ENCODE measurements at places on chromosomes 6 and 20. TPM values are rescaled to one million over a fixed set of nuclear protein-coding genes. Genes with fewer than 3 reads are reported as not detected.

DNA sequence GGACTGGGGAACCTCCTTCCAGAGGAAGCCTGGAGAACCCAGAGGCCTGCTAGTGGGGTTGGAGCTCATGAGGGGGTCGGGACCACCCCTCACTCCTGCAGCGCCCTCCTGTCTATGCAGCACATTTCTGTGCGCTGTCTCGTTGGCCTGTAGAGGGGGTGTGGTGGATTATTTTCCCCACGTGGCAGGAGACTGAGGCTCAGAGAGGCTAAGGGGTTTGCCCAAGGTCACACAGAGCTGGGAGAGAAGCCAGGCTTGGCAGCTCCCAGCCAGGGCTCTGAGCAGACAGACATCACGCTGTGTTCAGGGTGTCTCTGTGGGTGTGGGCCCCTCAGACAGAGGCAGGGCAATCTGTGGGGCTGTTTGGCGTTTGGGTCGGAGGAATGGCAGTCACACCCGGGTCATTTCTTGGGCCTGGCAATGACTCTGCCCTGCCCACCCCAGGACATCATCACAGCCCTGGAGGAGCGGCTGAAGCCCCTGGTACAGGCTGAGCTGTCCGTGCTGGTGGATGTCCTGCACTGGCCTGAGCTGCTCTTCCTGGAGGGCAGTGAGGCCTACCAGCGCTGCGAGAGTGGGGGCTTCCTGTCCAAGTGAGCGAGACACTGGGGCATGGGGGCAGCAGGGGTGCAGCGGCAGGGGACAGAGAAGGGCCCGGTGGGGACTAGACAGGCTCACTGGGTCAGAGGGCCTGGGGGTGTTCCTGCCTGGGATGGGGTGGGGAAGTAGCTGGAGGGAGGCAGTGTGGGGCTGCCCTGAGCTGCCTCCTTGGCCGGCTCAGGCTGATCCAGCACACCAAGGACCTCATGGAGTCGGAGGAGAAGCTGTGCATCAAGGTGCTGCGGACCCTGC lies 27.7 kb downstream of the UQCC2 start:
- no peak for DNase-seq

DNA sequence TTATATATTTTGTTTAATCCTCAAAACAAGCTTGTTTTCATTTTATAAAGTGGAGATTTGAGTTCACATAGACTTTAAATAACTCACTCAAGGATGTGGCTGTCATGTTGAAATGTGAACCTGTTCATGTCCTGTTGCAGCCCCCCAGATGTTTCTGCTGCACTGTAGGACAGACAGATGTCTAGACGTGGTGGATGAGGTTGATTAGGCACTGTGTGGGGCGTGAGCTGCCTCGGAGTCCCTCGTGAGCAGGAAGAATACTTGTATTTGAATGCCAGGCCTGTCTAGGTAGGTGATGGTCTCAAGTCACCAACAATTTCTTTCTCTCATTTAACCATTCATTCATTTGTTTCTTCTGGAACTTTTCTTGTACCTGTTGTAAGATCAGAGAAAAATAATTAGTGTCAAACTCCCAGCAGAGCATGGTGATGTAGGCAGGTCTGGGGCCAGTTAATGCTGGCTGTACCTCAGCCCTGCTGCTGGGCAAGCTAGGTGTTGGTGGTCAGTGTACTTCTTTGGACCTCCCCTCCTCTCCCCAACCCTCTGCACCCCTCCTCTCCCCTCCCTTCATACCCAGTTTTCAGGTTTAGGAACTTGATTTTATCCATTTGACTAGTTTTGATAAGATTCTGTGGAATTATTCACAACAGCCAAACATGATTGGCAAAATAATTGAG lies 34.0 kb downstream of the AFDN start:
- DNase-seq = no peak

DNA sequence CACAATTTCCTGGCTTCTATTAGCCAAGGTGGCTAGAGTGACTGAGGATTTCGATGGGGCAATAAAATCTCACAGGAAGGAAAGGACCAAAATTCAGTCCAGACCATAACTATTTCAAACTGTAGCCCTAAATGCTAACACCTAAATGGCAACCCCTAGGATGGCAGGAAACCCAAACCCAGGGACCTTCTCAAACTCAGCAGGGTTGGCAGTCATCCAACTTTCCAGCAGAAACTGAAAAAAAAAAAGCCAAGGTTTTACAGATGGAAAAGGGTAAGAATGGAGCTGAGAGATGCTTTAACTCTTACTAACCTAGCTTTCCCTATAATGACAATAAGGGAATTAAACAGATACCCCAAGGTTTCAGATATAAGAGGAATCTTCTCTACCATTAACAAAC lies 10.5 kb downstream of the IBTK start:
- no peak for DNase-seq

GRCh38 chr6:44009425-44010321 lies 117.6 kb downstream of the MRPL14 start:
- DNase-seq = no peak

DNA sequence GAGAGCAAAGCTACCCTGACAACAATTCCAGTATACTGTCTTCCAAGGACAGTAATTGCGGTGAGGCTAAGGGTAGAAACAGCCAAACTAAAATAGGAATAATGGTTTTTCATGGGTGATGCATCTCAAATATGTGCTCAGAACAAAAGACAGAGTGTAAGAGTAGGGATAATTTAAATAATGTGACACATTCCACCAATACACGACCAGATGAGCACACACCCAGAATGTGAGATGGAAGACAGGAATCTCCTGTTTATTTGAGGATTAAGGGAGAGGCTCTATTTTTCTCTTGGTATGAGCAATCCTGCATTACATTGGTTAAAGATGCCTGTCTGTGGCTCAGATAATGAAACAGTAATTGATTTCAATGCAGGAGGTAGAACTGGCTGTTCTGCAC lies 292.9 kb upstream of the ZFP64 start:
- no peak for DNase-seq

GRCh38 chr6:130020073-130020906 lies 1.9 kb downstream of the L3MBTL3 start:
- peak; percentile 26 for DNase-seq

DNA sequence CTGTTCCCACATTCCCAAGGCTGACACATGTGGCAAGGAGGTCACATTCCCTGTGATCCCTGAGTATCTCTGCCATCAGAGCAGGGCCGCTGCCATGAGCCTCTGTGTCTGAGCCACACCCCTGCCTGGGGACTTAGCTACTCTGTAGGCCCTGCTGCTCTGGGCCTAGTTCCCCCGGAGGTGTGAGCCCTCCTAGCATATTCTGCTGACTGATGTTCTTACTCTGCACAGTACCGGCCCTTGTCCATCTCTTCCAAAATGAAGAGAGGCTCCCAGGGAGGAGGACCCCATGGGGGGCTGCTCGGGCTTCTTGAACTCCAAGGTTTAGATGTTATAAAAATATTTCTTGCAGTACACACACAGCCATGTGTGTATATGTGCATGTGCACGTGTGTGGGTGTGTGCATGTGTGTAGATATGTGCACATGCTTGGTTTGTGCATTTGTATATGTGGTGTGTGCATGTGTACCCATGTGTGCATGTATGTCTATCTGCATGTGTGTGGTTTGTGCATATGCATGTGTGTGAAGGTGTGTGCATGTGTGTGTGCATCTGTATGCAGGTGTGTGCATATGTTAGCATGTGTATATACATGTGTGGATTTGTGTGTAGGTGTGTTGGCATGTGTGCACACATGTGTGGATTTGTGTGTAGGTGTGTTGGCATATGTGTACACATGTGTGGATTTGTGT lies 101.2 kb downstream of the ERMARD start:
- no peak for DNase-seq

- DNase-seq = no peak
Measured at GRCh38 chr6:33710296-33711121, 991 bp downstream of the UQCC2 start.

GRCh38 chr20:39025883-39026282 lies 63.7 kb downstream of the DHX35 start:
- DNase-seq = no peak

DNA sequence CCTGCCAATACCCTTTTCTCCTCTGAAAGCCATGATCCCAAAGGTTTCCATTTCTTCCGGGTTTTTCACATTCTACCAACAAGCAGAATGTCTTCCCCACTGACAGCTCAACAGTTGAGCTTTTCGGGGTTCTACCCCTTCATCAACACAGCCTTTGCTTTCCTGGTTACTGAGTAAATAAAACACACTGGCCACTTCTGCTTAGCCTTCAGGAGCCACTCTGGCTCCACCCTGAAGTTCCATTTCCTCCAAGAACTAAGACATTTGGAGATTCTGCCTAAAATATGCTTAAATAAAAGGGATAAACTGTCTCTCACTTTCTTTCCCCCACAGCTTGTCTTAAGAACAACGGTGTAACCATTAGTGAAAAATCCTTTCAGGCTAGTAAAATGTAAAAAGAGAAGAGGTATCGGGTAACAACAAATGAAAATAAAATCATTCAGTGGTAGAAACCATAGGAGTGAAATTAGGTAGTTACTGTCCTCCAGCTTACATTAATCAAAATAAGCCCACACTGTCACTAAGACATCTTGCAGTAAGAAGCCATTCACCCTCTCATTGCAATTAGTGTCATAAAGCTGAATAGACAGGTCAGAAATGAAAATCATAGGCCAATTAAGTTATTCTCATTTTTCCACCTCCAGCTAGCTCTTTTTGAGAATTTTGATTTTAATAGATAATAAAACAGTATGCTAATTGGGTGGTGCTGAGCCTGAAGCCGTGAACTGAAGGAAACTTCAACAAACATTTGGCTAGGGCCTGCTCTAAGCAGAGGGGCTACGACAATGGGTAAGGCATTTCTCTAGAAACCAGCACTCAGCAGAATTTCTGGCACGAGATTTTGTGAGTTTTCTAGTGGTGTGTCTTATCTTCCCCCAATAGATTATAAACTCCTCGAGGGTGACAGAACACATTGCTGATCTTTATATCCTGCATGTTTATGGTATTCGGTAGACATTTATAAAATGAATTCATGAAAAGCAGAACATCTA lies 194.2 kb downstream of the KHDC1L start:
- no peak for DNase-seq

GRCh38 chr20:2507875-2508630 lies 662 bp downstream of the ZNF343 start:
- DNase-seq = peak; percentile 70

GRCh38 chr6:81900616-81901015 lies 148.1 kb upstream of the TENT5A start:
- DNase-seq = no peak

DNA sequence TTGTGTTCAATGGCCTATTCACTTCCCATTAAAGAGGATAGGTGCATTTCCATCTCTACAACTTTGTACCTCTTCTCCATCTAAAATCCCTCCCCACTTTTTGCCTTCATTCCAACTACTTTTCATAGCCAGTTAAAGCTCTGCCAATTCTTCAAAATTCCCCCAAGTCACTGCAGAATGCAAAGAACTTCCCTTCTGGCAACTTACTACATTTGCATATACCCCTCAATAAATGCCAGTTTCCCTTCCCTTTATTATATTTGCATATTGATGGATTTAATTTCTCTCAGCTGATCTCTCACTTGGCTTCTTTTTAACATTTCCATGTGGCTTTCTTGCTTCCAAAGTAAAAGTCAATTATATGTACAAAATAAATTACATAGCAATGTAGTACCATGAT lies 393.4 kb downstream of the HACE1 start:
- no peak for DNase-seq

Gene GSTA3
- not detected for polyA plus RNA-seq

Gene VARS1
- 30.3 TPM for polyA plus RNA-seq

Gene CNR1
- 0.17 TPM for polyA plus RNA-seq

Gene KCNQ5
- not detected for polyA plus RNA-seq

Gene GGTLC1
- not detected for polyA plus RNA-seq

All from kidney (tissue), 22 donors.